ENCODE measurements at places on chromosomes 5 and 9.
A peak's percentile ranks its signal among the peaks of the same experiment; 100 is the strongest.

DNA sequence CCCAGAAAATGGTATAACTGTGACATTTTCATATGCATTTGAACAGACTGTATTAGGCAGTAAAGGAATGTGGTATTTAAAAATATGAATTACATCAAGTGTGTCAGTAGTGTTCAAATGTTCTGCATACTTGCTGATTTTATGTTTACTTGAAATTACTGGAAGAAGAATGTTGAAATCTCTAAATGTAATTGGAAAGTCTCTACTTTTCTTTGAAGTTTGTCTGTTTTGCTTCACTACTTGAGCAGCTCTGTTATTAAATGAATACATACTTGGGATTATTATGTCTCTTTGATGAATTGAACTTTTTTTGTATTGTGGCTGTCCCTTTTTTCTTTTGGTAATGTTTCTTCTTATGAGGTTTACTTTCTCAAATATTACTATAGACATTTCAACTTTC is 205.6 kb downstream of the TAF11L14 start:
- DNase-seq = no peak

GRCh38 chr5:66989286-66989685 is 207.3 kb downstream of the CD180 start:
- no peak for DNase-seq

GRCh38 chr9:131394464-131395156 is 724 bp downstream of the PRRC2B start:
- DNase-seq = peak; percentile 76

- no peak for DNase-seq
These were observed 106.1 kb upstream of the CDH9 start for GRCh38 chr5:27144456-27144855.

DNA sequence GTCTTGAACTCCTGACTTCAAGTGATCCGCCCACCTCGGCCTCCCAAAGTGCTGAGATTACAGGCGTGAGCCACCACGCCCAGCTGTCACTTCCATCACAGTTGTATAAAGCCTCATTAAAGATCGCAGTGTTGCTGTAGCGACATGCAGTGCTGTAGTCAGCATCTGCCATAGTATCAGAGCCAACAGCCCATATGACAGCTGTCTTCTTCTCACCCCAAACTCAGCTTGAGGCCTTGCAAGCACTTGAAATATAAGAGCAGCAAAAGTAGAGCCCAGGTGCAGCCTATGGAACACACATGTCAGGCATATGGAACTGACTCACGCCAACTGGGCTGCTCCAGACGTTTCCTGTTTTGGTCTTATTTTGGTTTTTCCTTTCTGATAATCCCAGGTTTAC is 167.8 kb downstream of the TRIO start:
- no peak for DNase-seq

- no peak for DNase-seq
These were observed 589.5 kb downstream of the GABRG2 start for GRCh38 chr5:162657076-162657475.

- DNase-seq = no peak
These were observed 108.3 kb downstream of the THBS4 start for GRCh38 chr5:80143491-80143890.
